ENCODE measurements at places on chromosomes 7 and 10. TPM values are rescaled to one million over a fixed set of nuclear protein-coding genes. Genes with fewer than 3 reads are reported as not detected.

Gene TAS2R5
- 0.45 TPM for total RNA-seq

Gene TRIM50
- not detected for total RNA-seq

Gene GIMAP5
- total RNA-seq = 4.5 TPM

Gene ERV3-1
- total RNA-seq = 14.6 TPM

Gene CACNB2
- total RNA-seq = 1.1 TPM

Gene PKD2L1
- 0.08 TPM for total RNA-seq

Gene HOGA1
- total RNA-seq = not detected

Gene HKDC1
- 0.13 TPM for total RNA-seq

Gene UCN3
- total RNA-seq = not detected

Gene RAPGEF5
- 4.0 TPM for total RNA-seq

Gene TAS2R39
- not detected for total RNA-seq
